ENCODE measurements at places on chromosomes 1 and 21.

DNA sequence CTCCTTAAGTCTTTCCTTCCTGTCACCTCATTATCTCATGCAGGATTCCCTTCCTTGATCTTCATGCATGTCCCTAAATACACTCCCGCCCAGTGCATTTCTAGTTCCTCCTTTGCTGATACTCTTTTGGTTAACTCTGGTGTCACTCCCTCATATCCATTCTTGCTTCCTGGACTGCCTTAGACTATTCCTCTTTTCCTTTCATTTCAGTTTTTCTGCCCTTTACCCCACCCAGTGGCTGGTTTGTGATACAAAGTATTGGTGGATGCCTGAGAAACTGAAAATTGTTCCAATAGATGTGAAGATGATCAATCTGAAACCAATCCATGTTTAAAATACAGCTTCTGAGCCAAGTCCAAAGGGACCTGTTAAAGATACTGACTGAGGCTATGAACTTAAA is 553.8 kb upstream of the CAMK1G start:
- no peak for DNase-seq

DNA sequence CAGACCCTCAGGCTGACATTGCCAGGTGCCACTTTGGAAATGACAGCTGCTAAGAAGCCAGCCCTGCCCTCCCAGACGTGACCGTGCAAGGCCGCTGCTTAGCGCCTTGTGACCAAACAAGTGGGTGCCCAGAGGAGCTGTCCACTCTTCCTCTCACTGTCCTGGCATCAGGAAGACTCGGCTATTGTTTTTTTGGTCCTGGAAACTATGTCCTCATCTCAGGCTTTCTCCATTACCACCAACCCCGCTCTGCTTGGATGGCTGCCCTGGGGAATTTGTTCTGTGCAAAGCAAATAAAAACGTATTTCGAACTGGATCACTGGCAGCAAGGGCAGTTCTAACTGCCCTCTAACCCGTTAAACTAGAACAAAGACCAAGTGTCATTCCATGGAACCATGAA is 13.7 kb upstream of the TENT5C start:
- DNase-seq, result no peak

- no peak for DNase-seq
Measured at GRCh38 chr1:171754971-171755370, 13.1 kb upstream of the VAMP4 start.

- DNase-seq, result no peak
Measured at GRCh38 chr1:9900142-9901043, 9.7 kb downstream of the CTNNBIP1 start.

- peak; percentile 83 for DNase-seq
Measured at GRCh38 chr21:43938751-43939442, 73.2 kb upstream of the TRAPPC10 start.

DNA sequence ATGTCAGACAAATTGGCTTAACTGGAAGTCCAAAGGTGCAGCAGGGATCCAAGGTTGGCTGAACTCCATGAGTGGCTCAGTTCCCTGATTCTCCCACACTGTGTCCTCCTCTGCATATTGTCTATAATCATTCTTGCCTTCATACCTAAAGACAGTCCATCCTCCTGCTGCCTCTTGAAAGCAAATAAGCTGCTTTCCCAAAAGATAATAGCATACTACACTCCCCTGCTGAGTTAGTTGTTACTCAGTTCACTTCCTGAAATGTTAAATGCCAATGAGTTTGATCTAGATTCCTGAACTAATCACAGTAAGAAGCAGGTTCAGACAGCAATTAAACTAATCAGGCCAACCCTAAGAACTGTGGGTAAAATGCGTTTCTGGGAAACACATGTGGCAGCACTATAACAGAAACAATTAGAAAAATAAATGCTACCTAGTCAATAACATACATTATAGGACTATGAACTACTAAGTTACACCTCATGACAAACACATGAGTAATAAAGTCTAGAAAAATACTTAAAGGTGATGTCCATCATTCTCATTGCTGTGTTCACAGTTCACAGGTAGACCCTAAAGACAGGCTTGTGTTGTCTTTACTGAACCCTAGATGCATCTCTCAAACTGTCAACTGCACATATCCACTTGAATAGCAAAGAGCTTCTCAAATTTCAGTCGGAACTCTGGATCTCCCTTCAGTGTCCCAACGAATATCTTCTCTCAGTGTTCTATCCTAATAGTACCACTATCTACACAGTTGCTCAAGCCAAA is 50.8 kb upstream of the BOLA1 start:
- DNase-seq, result no peak

- DNase-seq, result no peak
Measured at GRCh38 chr1:245576323-245576722, 421.5 kb downstream of the KIF26B start.

GRCh38 chr1:76129731-76130130 is 55.2 kb downstream of the ST6GALNAC3 start:
- DNase-seq, result no peak

- DNase-seq, result no peak
Measured at GRCh38 chr1:3706651-3707297, 45.5 kb upstream of the CCDC27 start.

- no peak for DNase-seq
Measured at GRCh38 chr1:203177036-203177405, 1.4 kb upstream of the MYBPH start.

GRCh38 chr1:48236716-48237470 is 14.4 kb downstream of the SLC5A9 start:
- no peak for DNase-seq

DNA sequence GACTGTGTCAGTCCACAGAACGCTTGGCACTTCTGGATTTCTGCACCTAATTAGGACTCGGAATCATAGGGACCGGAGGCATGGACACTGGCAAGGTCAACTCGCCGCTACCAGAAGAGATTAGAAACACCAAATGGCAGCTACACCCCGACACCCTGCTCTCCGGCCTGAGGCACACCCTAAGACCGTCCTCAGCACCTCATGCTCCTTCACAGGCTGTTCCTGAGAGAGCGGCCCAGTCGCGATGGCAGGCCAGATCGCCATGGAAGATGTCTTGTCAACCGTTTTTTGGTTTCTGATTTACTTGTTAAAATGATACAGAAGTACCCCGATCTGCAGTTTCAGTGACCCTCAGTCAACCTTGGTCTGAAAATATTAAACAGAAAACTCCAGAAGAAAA is 46.8 kb downstream of the NPHP4 start:
- no peak for DNase-seq

- DNase-seq, result no peak
Measured at GRCh38 chr1:214331180-214331579, 50.2 kb downstream of the SMYD2 start.

DNA sequence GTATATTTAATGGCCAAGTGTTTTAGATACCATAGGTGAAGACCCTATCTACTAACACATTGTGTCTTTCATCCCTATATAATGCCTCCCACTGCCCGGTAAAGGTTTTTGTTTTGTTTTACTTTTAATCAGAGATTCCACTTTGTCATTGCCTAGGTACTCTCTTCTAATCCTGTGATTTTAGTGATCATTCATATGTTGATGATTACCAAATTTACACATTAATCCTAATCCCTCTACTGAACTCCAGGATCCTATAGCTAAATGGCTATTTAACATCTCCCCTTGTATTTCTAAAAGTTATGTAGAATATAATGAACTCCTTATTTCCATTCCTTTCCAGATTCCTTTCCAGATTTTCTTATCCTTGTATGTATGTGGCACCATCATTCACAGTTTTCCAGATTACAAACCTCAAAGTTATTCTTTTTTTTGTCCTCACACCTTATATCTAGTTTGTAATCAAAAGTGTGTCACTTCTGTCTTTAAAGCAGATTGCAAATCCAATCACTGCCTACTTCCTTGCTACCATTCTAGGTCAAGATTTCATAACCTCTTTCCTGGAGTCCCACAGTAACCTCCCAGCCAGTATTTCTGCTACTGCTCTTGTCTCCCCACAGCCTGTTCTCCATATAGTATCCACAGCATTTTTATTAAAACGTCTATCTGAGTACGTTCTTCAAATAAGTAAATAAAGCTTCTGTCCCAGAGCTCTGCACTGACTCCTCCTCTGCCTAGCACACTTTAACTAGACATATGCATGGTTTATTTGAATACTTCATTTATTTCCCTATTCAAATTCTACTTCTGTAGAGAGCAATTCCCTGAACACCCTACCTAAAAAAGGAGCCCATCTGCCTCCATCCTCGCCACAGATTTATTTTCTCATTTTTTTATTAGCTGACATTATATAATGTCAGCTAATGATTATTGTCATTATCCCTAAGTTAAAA is 157.8 kb downstream of the KCNT2 start:
- no peak for DNase-seq

- DNase-seq, result no peak
Measured at GRCh38 chr1:39445573-39445972, 45.9 kb upstream of the BMP8A start.

GRCh38 chr1:168320800-168321450 is 40.2 kb downstream of the TBX19 start:
- no peak for DNase-seq

DNA sequence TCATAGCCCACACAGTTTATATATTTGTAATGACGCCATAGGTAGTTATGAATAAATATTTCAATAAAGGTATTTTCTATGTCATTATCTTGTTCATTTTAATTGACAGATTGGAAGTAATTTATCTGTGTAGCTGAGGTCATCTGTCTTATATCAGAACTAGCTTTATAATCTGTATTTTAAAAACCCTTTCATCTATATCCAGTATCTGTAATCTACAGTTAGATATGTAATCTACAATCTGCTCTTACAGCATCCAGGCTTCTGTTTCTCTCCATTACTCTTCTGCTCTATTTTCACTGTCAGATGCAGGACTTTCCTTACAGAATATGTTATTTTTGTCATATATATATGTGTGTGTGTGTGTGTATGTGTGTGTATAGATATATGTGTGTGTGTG is 137.6 kb downstream of the LBR start:
- no peak for DNase-seq

DNA sequence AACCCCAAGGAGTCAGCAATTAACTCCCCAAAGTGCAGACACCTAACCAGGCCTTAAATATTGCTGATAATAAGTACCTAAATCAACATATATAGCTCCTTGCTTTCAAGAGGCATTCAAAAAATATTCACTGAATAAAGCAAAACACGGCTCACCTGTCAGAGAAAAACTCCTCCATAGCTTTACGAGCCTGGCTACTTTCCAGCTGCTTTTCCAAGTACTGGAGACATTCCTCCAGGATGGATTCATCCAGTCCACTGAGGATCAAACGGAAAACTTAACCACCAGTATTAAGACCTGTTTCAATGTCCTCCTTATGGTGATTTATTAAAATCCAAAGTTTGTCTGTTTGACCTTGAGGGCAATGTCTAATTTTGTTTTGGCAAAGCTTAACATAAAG is 44.6 kb downstream of the UBR4 start:
- no peak for DNase-seq

- no peak for DNase-seq
Measured at GRCh38 chr1:221165839-221166500, 286.7 kb downstream of the HLX start.

GRCh38 chr1:22472596-22472995 is 20.9 kb downstream of the ZBTB40 start:
- DNase-seq, result no peak

DNA sequence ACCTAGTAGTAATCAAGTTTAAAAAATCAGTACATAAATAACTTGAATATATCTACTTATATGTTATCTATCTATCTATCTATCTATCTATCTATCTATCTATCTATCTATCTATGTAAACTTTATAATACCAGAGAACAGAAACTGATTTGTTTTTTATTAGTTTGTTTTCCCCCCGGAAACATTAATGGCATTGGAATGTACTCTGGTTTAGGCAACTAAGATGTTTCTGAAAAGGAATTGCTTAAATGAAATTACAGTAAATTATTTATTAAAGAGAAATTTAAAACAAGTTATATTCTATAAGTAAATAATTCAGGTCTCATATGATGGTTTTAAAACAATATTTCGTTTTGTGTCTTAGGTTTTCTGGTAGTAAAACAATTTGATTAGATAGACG is 681.0 kb upstream of the ADAMTS5 start:
- no peak for DNase-seq

- no peak for DNase-seq
Measured at GRCh38 chr1:112988367-112988766, 32.4 kb upstream of the SLC16A1 start.

- no peak for DNase-seq
Measured at GRCh38 chr1:182791281-182792179, 2.0 kb downstream of the NPL start.

DNA sequence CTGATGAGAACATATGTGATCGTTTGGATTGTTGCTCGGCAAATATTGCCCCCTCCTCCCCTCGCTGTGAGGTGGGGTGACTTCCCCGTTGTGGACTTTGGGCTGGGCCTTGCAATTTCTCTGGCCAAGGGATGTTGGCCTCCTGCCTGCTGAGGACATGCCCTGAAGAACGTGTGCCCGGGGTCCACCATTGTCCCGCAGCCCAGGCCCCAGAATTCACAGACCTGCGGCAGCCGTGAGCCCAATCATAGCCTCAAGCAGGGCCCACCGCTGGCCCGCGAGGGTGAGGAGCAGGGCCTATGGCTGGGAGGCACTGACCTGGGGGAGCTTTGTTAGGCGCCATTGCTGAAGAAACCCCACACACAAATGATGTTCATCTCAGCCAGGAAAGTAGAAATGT is 58.3 kb upstream of the ACTRT2 start:
- DNase-seq, result no peak
